Purkinje cell (primary cell): ENCODE measurements at places on chromosomes 4 and X. TPM values are rescaled to one million over a fixed set of nuclear protein-coding genes. Genes with fewer than 3 reads are reported as not detected.

The TMSB15A gene
- polyA plus RNA-seq, result 3.1 TPM in 1 of 2 replicates, not detected in the other

The HSPA4L gene
- polyA plus RNA-seq, result 135 and 136 TPM in 2 replicates

The PAGE4 gene
- polyA plus RNA-seq, result not detected in 2 replicates

The NEIL3 gene
- 0.31 TPM in 1 of 2 replicates, not detected in the other for polyA plus RNA-seq

The SPINK2 gene
- polyA plus RNA-seq, result 3.0 and 9.4 TPM in 2 replicates
